ENCODE measurements at places on chromosomes 12 and 14.

GRCh38 chr14:50763382-50764007 is 67.5 kb downstream of the NIN start:
- no peak for DNase-seq

DNA sequence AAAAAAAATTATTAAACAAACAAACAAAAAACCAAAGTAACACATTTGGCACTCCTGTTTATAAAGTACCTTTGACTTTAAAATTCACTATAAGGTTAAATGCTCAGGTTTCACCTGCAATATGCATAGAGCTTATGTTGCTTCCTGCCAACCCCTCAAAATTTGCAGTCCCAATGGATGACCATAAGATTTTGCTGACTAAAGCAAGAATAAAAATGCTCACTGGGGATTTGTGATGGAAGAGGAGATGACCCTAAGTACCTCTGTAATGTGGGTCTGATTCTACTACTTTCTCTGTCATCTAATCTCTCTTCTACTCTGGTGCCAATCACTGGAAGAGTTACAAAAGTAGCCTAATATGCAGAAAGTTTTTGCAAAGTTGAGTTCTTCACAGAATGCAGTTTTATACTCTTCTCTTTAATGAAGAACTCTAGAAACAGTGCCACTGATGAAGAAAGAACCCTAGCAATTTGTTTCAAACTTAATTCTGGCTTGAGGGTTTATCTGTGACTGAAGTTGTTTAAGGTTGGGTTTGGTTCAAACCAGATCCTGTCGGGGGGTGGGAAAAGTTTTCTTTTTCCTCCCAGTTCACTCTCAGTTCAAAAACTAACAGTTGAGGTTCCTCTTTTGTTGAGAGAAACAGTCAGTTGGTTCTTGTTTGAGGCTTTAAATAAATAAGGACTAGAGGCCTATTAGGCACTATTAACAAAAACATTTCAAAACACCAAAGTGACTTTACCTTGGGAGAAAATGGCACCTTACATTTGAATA is 10.9 kb downstream of the WASHC3 start:
- DNase-seq = no peak

DNA sequence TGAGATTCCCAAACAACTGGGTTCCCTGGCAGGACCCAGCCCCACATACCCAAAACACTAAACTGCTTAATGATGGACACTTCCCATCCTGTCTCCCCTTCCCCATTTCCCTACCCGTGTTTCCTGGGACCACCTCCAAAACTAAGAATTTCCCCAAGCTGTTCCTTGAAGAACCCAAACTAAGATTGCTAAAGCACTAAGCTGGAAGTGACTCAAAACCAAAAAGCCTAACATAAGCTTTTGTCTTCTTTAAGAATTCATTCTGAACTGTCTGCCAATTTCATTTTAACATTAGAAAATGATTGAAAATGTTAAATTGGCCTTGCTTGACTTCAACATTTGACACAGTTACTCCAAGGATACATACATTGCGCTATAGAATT is 29.5 kb upstream of the STAB2 start:
- no peak for DNase-seq

DNA sequence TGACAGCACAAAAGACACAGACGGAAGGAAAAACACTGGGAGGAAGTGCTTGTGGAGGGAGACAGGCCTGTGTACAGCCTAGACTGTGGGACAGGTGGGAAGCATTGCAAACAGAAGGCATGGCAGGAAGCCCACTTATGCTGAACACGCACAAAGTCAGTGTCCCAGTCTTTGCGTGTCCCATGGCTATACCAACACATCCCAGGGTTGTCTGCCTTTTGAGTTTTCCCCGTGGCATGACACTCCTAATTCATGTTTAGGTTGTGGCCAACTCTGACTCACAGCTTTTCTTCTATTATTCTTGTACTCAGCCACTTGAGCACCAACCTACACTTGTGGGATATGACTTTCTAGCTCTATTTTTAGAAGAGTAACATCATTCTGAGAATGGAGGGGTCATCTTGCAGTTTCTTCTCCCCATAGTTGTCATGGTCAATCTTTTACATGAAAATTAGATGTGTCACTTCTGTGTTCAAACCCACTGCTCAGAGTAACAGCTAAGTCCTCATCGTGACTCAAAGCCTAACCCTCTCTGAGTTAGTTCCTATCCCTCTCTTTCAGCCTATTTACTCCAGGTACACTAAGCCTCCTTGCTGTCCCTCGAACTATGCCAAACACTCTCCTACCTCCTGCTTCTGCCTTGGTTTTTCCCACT is 27.5 kb upstream of the JPH4 start:
- DNase-seq = no peak

DNA sequence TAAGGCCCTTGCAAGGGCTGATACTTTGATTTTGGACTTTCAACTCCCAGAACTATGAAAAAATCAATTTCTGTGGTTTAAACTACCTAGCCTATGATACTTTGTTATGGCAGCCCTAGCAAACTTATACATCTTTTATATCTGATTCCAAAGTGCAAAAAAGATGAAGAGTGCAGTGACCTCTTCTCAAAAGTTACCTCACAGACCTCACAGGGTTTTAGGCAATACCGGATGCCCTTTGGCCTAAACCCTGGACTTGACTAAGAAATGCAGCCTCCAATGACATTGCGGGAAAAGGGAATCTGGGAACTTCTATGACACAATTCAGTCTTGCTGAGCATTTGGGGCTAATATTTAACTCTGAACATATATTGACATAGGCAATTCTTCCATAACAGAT is 63.3 kb downstream of the IGF1 start:
- DNase-seq = no peak

GRCh38 chr14:69582212-69582611 is 7.5 kb upstream of the CCDC177 start:
- DNase-seq = no peak

All from suppressor macrophage (primary cell).